CD4-positive, alpha-beta T cell (primary cell): ENCODE measurements at places on chromosomes 1 and 21.

GRCh38 chr1:65243491-65243890 is 65.9 kb upstream of the DNAJC6 start:
- DNase-seq, result no peak

DNA sequence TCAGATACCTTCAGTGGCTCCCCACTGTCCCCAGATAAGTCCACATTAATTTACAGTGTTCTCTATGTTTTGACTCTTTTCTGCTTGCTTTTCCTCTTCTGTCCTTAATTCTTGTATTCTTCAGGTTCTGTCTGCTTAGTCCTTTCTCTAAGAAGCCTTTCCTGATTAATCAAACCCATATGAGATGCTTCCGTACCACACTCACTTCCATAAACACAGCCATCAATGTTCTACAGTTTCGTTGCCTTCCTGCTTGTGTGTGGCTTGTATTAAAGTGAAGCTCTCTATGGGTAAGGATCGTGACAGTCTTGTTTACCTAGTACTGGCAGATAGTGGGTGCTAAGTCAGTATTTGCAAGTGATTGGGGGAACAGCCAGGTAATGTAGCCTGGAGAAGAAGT is 75.9 kb downstream of the PRDM2 start:
- no peak for DNase-seq

DNA sequence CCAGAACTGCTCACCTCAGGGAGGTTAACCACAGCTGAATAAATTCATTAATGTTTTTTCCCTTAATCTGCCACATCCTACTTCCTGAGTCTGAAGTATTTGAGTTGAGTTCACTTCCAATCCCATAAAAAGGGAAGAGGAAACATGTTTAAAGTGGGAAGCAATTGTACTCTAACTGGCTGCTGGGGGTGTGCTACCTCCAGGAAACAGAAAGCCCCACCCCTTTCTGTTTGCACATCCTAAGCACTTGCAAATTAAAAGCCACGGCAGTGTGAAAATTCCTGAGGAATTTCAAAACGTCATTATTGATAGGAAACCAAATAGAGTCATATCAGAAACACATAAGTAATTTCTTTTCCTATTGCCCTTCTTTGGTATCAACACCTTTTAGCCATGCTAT is 307.0 kb upstream of the NR5A2 start:
- no peak for DNase-seq

DNA sequence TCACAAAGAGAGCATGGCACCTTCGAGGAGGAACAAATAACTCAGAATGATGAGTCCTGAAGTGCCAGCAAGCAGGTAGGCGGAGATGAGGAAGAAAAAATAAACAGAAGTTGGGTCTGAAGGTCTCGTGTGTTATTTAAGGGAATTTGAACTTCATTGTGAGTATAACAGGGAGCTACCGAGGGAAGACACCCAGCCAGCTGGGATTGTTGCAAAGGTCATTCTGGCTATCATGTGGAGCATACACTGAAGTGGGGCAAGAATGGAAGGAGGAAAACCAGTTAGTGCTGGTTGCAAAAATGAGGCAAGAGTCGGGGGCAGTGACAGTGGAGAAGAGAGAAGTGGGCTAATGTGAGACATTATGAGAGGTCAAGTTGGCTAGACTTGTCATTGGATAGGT is 53.6 kb upstream of the RAP1A start:
- no peak for DNase-seq

DNA sequence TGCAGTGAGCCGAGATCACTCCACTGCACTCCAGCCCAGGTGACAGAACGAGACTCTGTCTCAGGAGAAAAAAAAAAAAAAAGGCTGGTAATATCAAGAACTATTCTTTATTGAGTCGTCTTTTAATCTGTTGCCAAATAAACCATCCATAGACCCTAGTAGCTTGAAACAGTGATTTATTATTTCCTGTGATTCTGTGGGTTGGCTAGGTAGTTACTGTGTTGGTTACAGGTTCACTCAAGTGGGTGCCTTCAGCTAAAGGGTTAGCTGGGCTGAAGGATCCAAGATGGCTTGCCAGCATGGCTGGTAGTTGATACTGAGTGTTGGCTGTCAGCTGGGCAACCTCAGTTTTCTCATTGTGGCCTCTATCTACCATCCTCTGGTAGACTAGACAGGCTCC is 9.2 kb downstream of the TLCD4 start:
- no peak for DNase-seq

GRCh38 chr1:115832651-115833050 is 8.3 kb downstream of the NHLH2 start:
- DNase-seq, result no peak

DNA sequence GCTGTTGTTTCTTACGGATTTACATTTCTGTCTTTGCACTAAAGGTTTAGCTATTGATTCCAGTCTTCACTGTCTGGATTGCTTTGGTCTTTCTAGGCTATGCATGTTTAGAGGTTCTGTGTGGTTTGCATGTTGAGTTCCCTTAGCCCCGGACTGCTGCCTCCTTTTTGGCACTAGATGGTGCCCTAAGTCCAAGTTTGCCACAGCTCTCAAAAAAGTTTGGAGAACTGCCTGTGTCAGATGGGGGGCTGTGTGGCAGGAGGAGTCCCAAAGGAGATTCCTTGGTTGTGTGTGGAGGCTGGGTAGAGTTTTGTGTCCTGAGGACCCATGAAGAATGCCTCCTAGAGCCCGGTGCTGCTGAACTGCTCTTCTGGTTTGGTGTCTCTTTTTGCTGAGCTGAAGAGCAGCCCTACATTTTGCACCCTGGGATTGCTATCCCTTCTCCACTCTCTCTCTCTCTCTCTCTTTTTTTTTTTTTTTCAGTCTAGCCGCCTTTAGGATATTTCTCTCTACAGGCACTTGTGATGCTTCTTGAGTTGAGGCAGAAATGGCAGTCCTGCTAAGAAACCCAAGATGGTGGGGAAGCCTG is 74.4 kb downstream of the PTGS2 start:
- no peak for DNase-seq

GRCh38 chr1:65214340-65215027 is 66.5 kb downstream of the AK4 start:
- no peak for DNase-seq

DNA sequence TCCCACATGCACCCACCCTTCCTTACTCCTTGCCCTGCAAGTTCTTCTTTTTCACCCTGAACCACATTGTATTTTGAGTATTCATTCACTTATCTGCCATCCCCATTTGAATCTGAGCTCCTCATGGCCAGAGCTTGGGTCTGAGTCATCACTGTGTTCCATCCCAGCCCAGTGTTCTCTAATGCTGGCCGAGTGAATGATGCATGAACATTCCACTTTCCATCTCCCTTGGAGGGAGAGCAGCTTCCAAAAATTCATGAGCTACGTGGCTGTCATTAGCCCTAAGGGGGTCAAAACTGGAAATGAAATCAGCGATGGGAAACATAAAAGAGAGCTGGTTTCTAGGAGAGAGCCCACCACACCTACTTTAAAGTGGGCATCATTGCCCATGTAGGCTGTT is 187.0 kb upstream of the USP24 start:
- no peak for DNase-seq

DNA sequence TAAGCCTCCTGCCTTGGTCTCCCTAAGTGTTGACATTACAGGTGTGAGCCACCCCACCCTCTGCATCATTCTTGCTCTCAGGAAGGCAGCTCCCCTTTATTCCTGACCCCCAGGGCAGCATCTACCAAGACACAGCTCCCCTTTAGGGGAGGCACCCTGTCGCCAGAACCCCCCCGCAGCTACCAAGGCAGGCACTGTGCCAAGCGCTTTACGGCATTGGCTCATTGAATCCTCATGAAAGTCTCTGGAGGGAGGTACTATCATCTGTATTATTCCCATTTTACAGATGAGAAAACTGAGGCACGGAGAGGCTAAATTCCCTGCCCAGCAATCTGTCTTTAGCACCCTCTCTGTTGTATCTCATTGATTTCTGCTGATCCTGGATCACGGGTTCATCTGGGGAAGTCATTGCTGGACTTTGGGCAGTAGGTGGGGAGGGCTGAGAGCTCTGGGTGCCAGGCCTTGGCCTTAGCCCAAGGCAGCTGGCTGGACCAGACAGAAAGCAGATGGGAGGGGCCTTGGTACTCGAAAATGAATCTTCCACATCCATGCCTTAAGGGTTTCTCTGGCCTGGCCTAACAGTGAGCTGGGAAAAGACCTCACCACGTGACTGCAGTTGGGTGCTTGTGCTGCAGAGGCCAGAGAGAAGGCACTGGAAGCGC is 5.9 kb downstream of the PLOD1 start:
- DNase-seq, result no peak

- DNase-seq, result no peak
Observed at GRCh38 chr1:111649648-111650047, 30.1 kb downstream of the RAP1A start.

GRCh38 chr1:161790587-161791317 is 24.6 kb downstream of the ATF6 start:
- no peak for DNase-seq

DNA sequence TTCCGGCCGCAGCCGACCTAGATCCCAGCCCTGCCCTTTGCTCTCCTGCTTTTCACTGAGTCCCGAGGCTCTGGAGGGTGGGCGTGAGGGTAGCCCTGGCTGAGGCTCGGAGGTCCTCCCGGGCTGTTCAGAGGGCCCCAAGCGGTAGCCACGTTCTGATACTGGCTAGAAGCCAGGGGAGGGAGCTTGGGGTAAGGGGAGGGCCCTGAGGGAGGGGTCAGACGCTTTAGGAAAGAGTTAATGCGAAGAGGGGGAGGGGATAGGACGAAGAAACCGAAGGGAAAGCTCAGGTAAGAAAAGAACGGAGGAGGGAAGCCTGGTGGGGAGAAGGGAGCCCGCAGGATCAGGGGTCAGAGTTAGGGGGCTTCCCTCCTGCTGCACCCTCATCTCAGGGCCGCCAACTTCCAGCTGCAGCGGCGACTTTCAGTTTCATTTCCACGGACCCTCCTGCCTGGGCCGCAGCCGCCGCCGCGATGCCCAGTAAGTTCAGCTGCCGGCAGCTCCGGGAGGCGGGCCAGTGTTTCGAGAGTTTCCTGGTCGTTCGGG is at the start of gene MOV10:
TSS of gene MOV10 (plus strand) at position 220 of the 546 bp plus-strand sequence. CDS start at position 474, 254 bp downstream.
- DNase-seq, result peak; percentile 36

GRCh38 chr1:147641291-147641690 is 29.0 kb downstream of the ACP6 start:
- no peak for DNase-seq

- peak; percentile 28 for DNase-seq
Observed at GRCh38 chr1:93629101-93630059, 52.3 kb downstream of the BCAR3 start.

DNA sequence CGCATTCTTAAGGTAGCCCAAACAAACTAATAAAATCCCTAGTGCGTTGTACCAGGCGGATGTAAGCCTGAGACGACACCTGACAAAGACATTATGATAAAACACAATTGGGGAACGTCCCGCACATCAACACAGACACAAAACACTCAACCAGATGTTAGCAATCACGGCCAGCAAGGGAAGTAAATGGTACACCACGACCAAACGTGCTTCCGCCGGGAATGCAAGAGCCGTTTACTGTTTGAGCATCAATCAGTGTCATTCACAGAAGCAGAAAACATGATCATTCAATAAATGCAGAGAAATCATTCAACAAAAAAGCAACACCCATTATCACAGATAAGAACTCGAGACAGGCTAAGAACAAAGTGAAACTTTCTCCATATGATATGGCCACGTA is 49.4 kb upstream of the COL18A1 start:
- no peak for DNase-seq

GRCh38 chr1:37288900-37289299 is 185.5 kb upstream of the ZC3H12A start:
- no peak for DNase-seq
